ENCODE measurements at places on chromosomes 4 and X.

- no peak for DNase-seq
Observed at GRCh38 chr4:8866828-8867623, 4.6 kb downstream of the HMX1 start.

GRCh38 chr4:153432965-153433753, 33.0 kb upstream of the TMEM131L start:
- DNase-seq, result peak; percentile 80

DNA sequence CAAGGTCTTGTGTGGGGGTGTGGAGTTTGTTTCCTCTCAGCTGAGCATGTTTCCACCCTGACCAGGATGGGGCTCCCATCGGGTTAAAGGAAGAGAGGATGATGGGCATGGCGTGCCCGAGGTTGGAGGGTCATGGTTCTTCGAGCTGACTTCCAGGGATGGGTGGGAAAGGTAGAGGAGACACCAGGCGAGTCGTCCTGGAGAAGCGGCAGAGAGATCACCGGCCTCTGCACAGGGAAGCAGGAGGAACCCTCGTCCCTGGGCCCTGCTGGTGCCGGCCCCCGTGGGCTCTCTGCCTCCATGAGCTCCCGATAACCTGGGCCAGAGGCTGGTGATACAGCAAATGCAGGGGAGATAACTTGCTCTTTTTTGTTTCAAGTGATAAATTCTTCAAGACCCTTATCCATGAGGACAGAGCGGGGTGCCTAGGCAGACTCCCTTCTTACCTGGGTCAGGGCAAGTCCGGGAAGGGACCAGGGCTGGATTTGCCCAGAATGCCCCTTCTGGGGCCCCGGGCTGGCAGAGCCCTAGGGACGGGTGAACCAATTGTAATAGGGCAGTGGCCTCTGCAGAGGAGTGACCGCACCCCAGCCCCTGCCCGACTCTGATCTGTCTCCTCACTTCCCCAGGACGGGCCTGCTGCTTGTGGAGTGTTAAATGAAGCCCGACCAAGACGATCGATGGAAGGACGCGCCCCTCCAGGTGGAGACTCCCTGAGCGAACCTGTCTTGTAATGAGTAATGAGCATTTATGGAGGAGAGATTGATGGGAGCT, 63.0 kb downstream of the CPZ start:
- no peak for DNase-seq

DNA sequence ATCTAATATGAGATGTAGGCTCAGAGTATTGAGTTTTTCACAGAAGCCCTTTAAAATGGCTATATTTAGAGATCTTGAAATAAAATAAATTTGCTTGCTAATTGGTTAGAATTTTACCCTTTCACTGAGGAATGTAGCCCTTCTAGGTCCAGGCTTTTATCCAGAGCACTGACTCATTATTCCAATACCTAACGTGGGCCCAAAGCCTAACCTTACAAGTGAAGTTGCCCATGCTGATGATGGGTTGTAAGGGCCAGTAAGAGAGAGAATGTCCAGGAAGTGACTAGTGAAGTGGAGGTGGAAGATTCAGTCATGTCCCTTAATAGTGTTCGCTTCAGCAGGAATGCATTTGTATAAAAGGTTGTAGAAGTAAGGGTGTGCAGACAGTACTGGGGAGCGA, 155.9 kb downstream of the STIM2 start:
- DNase-seq, result no peak

GRCh38 chr4:174119051-174119450, 164.4 kb downstream of the FBXO8 start:
- no peak for DNase-seq

- no peak for DNase-seq
Observed at GRCh38 chr4:164948975-164949374, 28.5 kb downstream of the TRIM61 start.

Measured in CD8-positive, alpha-beta T cell (primary cell).